Suppressor macrophage (primary cell): ENCODE measurements at places on chromosomes 7 and 10.
A peak's percentile ranks its signal among the peaks of the same experiment; 100 is the strongest.

GRCh38 chr7:74365322-74366022, 76.3 kb downstream of the CLIP2 start:
- DNase-seq, result no peak

- DNase-seq, result peak; percentile 20
Observed at GRCh38 chr7:101410743-101411507, 48.2 kb downstream of the COL26A1 start.

DNA sequence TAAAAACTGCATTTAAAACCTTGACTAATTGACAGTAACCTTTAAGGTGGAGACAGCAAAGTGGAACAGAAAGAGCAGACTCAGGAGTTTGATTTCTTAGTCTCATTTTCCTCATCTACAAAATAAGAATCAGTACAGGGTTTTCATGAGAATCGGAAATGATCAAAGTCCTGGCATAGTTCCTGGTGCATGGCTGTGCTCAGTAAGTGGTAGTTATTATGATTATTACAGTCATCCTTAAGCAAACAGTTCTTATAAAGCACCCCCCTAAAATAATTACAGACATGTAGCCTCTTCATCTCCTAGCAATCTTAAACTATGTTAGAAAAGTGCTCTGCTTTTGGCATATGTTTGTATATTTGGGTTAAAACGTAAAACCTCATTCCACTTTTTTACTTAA, 18.0 kb downstream of the NEBL start:
- DNase-seq, result no peak

DNA sequence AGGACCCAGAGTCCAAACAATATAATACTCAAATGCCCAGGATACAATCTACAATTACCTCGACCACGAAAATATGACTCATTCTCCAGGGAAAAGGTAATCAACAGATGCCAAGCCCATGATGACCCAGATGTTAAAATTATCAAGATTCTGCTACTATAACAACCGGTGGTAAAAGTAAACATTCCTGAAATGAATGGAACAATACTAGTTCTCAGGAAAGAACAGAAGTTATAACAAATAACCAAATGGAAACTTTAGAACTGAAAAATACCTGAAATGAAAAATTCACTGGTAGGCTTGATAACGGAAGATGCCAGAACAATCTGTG, 34.1 kb upstream of the GUSB start:
- no peak for DNase-seq

DNA sequence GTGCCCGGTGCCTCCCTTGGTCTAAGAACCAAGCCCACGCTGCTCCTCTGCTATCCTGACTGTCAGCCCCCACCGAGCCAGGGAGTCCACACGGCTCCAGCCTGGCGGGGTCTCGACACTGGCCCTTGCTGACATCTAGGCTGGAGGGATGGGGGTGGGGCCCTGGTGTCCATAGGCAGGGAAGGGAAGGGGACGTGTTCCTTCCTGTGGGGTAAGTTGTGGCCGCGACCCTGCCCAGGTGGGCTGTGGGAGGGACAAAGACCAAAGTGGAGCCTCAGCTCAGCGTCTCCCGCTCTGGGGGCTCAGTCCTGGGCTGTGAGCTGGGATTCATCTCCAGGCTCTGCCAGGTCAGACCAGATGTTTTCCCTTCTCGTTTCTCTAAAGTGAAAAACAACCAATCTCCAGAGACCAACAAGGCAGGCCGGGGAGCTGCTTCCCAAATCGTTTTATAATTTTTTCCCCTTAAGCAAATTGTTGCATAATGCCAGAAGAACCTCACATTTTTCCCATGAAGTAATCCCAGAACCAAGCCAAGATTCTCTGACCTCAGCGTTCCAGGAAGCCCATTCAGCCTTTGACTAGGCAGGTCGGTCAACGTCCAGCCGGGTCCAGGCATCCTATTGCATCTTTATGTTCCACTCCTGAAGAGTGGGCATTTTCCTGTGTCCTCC, 101.2 kb downstream of the RGS10 start:
- DNase-seq, result no peak

GRCh38 chr7:7908622-7909145, 59.9 kb upstream of the GLCCI1 start:
- DNase-seq, result no peak

DNA sequence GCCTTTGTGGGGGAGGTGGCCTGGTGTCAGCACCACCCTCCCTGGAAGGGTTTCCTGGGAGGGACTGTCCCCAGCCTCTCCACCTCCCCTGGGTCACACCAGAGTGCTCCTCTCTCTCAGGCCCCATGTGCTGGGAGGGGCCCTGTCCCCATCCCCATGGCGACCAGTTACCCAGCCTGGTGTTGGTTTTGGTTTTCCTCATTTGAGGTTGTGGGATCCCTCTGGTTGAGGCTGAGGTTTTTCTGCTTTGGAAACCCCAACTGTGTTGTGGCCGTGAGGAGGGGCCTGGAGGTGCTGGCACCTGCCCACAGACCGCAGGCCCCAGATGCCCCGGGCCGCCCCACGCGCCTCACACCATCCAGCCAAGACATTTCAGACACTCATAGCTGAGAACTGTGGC, 106.3 kb downstream of the GRK5 start:
- no peak for DNase-seq

- no peak for DNase-seq
Observed at GRCh38 chr10:130835068-130835467, 476.5 kb downstream of the TCERG1L start.

DNA sequence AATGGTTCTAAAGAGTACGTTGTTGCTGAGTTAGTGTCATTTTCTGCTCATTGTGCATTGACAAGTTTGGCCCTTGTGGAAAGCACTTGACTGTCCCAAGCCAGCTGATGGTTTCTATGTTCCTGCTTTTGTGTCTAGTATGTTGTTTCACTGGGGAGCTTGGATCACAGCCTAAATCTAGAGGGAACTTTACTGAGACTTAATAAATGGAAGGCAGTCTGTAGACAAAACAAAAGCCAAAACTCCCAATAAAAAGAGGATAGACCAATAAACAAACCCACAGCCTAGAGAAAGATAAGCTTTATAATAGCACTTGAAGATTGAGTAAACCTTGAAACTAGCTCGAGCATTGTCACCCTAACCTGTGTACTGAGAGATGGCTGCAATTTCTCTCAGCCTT, 196.8 kb downstream of the ADRA2A start:
- no peak for DNase-seq
